Femur (tissue), 1 donor: ENCODE measurements at places on chromosomes 1 and 21.

GRCh38 chr1:238582816-238583215 lies 692.1 kb upstream of the ZP4 start:
- DNase-seq = no peak

GRCh38 chr21:27329255-27329851 lies 362.5 kb upstream of the ADAMTS5 start:
- DNase-seq = peak; percentile 58

DNA sequence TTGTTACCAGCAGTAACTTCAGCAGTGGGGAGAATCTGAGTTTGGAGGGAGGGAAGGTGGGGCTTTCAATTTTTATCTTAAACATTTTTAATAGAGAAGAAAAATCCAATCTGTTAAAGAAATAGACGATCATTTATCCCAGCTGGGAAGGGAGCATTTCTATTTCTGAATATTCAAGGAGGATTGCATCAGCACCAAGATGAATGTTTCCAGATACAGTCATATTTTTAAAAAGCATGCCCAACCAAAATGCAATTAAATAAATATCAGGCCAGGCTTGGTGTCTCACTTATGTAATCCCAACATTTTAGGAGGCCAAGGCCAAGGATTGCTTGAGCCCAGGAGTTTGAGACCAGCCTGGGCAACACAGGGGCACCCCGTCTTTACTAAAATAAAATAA lies 1.7 kb upstream of the ATP1A4 start:
- DNase-seq = no peak

GRCh38 chr1:31227891-31228568 lies 11.7 kb downstream of the NKAIN1 start:
- DNase-seq = no peak

DNA sequence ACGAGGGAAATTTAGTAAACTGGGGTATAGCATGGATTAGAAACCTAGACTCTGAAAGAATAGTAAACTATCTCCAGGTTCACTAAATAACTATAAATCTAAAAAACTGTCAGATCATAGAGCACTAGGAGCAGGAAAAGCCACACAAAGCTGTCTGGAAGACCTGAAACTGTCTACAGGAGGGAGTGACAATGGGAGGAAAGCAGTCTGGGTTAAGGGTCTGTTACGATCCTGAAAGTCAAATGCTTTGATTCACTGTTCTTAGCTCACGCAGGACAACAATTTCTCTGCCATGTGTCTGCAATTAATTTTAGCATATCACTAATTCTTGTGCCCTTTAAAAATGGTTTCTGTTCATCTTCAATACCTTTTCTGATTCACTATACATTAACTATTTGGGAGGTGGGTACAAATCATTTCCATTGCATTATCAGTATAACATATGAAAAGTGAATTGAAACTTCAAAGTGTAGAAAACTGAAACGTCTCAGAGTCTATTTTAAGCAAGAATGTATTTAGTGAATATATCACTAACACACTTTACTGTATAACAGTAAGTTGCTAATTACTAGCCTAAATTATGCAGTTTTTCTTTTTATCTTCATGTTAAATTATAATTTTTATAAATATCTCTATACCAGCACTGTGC lies 18.4 kb downstream of the CEP170 start:
- DNase-seq = no peak

DNA sequence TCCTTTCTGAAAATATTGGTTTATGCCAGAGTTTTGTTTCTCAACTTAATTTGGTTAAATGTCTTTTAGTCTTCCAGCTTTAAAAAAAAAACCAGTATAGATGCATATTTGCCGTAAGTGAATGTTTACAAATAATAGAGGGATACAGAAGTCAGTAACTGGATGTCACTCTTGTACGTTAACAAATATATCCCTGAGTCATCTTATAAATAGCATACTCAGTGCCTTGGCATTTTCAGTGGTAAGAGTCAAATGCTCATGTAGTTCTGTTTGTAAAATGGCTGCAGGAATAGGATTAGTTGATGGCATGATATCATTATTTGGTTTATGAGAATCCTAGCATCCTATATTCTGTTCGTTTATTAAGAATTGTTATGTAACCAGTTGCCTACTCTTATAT lies 55.4 kb downstream of the SPEN start:
- no peak for DNase-seq

GRCh38 chr1:19337289-19337688 lies 25.2 kb downstream of the SLC66A1 start:
- no peak for DNase-seq

DNA sequence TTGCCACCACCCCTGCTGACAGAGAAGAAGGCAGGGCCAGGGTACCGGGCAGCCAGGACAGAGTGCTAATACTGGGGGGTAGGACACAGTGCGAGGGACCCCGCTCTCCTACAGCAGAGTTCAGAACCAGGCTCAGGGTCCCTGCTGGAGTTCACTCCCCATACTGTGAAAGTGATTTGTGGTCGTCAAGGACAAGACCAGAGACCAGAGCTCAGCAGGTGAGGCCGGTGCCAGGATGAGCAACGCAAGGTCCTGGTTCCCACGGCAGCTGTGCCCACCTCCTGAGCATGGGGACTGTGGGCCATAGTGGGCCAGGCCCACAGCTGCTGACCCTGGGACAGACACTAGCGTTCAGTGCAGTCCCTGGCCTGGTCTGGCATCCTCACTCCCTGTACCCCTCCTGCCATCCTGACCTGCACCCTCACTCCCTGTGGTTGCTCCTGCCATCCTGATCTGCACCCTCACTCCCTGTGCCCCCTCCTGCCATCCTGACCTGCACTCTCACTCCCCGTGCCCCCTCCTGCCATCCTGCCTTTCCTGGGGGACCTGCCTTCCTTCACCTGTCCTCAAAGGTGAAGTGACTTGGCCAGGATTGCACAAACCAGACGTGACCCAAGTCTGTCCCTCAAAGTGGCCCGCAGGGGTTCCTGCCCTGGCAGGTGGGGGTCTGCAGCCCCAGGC lies 13.8 kb upstream of the PTTG1IP start:
- DNase-seq = no peak

DNA sequence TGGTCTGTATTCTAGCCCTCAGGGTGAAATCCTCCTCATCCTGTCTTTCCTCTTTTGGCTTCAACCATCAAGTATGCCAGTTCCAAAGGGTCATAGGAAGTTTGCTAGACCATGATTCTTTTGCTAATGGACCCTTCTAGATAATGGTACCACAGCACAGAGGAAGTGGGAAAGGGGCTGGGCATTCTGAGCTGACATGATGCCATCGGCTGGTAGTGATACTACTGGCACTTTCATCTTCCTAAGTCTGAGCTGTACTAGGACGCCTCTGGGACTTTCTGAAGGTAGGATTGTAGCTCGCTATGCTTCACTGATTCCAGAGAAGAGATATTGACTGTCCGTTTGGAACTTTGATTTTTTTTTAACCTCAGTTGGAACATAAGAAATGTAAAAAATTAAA lies 11.4 kb downstream of the FASLG start:
- DNase-seq = no peak

DNA sequence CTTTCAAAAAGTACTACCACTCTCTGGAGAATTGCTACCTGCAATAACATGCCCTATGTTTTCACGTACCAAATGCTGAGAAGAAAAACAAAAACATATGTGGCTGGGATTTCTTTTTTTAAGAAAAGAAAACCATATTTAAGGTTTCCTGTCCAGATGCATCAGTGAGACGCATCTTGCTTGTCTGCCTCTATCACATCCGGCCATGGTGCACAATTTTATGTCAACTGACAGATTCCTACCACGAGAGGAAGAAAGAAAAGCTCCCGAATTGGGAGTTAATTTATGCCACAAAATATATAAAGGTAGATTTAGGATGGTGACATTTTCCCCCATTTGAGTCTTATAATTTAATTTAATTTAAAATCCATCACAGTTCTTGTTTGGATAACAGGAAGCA lies 62.3 kb upstream of the COL24A1 start:
- DNase-seq = no peak

DNA sequence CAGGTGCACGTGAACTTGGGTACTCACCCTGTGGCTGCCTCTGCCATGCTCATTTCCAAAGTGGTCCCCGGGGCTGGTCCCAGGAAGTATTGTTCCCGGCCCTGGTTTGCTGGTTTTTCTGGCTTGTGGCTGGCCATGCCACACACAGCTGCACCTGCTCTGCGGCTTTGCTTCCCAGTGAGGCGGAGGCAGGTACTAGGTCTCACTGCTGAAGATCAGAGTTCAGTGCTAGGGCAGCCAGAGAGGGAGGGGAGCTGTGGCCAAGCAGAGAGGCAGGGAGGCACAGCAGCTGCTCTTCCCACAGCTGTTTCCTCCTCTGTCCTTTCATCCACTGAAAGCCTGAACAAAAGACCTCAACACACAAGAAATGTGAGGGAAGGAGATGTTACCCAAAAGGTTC lies 30.5 kb downstream of the ENO1 start:
- peak; percentile 53 for DNase-seq

GRCh38 chr1:43844114-43844513 lies 89.5 kb upstream of the ARTN start:
- no peak for DNase-seq

DNA sequence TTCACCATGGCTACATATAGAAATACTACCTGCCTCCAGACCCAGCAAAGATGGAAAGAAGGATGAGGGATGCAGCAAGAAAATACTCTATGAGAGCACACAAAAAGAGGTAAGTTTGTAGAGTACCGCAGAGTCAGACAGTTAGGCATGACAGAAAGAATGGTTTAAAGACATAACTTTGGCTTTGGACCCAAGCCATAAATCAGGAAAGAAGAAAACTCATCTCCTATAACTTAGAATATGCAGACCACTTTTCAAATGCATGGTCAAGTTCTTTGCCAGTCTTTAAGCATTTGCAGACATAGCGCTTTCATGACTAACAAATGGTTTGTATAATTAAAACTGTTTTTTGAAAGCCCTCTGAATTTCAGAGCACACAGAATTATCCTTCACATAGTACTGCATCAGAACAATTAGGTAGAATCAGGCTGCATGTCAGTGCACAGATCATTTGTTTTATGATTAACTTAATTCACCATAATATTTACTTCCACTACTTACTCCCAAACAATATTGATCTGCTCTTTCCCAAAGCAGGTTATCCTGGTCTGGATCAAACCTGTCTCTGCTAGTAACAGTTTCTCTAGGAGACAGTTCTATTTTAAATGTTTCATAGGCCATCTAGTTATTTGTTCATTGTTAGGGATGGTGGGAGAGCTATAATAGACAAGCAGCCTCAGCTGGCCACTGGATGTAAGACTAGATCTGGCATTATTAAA lies 280.7 kb upstream of the NR5A2 start:
- DNase-seq = no peak

DNA sequence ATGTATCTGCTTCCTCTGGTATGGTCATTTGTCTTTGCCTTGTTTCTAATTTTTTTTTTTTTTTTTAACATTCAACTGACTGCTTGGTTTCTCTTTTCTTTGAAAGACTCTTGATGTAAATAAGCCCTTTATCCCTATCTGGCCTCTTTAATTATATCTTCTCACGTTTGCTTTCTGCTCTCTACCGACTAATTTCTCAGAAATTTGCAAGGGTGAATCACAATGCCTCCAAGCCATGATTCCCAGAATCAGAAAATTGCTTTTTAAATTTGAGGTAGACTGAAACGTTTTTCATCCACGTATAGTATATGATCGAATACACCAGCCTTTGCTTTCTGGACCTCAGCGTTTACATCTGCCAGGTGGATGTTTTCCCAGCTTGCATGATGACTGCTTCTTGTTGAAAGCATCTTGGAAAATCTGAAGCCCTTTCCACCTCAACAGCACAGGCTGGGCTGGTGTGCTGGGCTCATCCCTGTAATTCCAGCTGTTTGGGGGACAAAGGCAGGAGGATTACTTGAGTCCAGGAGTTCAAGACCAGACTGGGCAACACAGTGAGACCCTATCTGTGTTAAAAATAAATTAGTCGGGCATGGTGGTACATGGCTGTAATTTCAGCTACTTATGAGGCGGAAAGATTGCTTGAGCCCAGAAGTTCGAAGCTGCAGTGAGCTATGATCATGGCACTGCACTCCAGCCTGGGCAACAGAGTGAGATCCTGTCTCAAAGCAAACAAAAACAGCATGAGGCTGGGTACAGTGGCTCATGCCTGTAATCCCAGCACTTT lies 35.0 kb upstream of the GPR137B start:
- DNase-seq = no peak

DNA sequence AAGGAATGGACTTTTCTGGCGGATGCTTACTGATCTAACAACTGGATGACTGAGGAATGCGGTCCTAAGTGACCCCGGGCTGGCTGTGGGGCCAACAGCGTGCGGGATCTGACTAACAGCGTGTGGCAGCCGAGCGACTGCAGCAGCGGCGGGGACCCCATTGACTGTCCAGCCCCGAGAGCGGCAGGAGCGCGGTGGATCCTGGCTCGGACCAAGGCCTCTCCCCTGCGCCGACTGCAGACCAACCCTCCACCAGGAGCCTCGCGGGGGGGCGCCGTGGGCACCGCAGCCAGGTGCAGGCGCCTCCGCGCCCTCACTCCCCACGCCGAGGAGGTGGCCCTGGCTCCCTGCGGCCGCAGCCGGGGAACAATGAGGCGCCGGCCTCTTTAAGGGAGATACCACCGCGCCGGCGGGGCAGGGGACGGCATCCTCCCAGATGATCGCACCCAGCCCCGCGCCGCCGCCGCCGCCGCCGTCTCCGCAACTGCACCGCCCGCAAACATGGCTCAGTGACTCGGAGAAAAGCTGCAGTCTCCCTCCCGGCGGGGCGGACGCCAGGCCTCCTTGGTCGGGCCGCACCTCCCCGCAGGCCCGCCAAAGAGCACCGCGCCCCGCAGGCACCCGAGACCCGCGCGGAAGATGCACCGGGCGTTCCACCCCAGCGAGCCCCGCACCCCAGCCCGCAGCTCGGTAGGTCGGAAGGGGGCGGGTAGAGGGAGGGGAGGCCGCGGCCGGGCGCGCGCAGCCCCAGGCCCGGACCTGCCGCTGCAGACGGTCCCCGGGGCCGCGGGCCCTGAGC lies 694 bp upstream of the PDIK1L start:
- peak; percentile 76 for DNase-seq

- no peak for DNase-seq
Measured at GRCh38 chr1:234272656-234273312, 100.5 kb upstream of the COA6 start.

DNA sequence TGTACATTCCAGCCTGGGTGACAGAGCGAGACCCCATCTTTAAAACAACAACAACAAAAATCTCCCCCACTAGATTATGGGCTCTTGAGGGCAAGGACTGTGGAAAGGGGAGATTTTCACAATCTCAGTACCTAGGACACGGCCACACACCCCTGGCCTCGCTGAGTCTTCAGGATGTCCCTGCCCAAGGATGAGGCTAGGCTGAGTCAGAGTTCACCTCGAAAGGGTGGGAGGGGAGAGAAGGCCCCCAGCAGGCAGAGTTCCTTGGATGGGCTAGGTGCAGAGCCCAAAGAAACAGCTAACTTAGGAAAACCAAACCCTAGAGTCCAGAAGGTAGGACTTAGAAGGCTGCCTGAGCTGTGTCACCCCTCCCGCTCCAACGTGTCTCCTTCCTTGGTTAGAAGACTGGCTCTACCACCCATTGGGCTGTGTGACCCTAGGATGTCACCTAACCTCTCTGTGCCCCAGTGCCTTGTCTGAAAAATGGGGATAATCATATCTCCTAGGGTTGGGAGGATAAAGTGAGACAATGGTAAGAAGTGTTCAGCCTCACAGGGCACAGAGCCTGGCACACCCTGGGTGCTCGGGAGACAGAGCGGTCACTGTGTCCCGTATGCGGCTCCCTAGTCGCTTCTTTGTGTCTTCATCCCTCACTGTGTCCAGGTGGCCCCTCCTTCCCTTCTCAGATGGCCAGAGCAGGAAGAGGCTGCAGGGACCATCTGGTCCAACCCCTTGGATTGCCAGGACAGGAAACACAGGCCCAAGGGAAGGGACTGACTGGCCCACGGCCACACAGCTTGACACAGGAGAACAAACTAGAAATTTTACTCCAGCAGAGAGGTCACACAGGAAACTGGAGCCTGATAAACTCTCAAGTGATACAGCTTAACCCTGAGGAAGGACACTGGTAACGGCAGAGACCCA lies 11.2 kb downstream of the TRIM62 start:
- no peak for DNase-seq

GRCh38 chr1:24032981-24033380 lies 52.9 kb upstream of the SRSF10 start:
- DNase-seq = no peak
